Left colon (tissue), 2 donors: ENCODE measurements at places on chromosomes 3 and 15. TPM values are rescaled to one million over a fixed set of nuclear protein-coding genes. Genes with fewer than 3 reads are reported as not detected.
A peak's percentile ranks its signal among the peaks of the same experiment; 100 is the strongest.

DNA sequence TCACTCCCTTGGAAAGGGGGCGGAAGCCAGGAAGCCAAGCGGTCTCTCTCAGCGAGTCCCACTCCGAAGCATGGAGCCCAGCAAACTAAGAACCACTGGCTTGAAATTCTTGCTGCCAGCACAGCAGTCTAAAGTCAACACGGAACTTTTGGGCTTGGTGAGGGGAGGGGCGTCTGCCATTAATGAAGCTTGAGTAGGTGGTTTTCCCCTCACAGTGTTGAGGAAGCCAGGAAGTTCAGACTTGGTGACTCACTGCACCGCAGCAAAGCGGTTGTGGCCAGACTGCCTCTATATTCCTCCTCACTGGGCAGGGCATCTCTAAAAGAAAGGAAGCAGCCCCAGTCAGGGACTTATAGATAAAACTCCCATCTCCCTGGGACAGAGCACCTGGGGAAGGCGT, 665.4 kb upstream of the CBLB start:
- no peak for DNase-seq

GRCh38 chr15:59174835-59175831, 31.5 kb upstream of the LDHAL6B start:
- peak; percentile 52 for DNase-seq

- DNase-seq, result no peak
These were observed 18.8 kb upstream of the SKOR1 start for GRCh38 chr15:67806536-67806935.

GRCh38 chr3:114660808-114661207, 367.0 kb downstream of the TIGIT start:
- DNase-seq, result no peak

- DNase-seq, result no peak
These were observed 48.5 kb downstream of the KATNBL1 start for GRCh38 chr15:34161329-34161963.

- peak; percentile 69 for DNase-seq
These were observed 112.7 kb downstream of the RAB11A start for GRCh38 chr15:65981837-65982626.

DNA sequence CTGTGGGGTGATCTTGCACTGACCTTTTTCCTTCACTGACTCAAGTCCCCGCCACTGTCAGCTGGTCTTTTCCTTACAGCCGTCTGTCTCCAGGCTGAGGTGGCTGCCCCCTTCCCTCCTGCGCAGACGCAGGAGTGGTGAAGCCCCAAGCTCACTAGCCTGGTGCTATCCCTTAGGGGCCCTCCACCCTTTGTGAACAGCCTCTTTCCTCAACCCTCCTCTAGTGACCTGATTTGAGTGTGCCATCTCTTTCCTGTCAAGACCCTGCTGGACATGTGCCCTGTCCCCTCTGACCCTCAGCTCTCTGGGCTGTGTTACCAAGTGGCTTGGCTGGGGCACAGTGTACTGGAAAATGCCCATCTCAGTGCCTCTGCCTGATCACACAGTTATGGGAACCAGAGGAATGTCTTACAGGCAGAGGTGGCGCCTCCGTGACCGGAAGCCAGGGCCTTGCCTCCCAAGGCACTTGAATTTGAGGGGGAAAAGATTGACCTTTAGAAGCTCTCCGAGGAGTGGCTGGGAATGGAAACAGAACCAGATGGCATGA, 8.7 kb downstream of the KBTBD13 start:
- no peak for DNase-seq

Gene GAP43
- total RNA-seq, result 2.1 TPM

DNA sequence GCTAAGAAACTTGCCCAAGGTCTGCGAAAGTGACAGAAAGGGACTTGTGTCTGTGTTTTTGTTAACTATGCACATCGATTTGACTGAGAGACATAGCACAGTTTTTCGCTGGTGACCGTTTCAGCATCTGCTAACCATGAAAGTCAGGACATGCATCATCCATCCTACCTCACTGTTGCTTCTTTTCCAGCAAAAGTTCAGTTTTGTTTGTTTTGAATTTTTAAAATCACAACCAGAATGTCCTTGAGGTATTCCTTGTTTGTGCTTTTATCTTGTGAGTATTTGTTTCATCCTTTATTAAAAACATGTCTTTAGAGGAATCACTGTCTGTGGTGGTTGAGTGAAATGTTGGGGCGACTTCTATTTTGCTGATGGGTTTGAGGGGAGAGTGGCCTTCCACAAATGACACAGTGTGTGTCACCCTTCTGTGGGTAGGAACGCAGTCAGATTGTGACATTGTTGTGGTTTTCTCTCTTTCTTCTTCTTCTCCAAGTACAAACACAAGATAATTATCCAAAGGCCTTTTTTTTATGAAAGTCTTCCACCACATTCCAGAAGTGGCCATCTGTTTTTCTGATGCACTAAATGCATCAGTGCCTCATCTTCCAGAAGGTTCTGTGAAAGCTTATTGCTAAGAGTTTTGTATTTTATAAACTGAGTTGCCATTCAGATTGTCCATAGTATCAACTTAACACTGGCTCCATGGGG, 214.4 kb upstream of the NR2E3 start:
- DNase-seq, result no peak

- no peak for DNase-seq
These were observed 240.6 kb downstream of the OTOL1 start for GRCh38 chr3:161737171-161737570.

DNA sequence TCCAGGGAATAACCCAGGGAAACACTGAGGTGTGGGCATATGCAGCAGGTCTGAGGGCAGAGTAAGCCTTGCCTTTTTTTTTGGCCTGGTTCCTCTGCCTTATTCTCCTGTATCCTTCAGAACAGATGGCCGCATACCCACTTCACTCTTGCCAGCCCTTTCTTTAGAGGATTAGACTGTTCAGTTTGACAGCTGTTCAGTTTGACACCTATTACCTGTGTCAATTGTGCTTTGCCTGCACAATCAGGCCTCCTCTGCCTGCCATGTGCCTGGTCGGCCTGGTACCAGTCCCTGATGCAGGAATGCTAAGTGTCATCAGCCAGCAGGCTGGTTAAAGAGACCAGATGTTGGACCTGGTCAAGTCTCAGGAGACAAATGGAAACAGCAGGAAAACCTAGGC, 22.3 kb downstream of the TM6SF1 start:
- DNase-seq, result no peak

GRCh38 chr15:37524601-37525000, 409.8 kb upstream of the TMCO5A start:
- no peak for DNase-seq

DNA sequence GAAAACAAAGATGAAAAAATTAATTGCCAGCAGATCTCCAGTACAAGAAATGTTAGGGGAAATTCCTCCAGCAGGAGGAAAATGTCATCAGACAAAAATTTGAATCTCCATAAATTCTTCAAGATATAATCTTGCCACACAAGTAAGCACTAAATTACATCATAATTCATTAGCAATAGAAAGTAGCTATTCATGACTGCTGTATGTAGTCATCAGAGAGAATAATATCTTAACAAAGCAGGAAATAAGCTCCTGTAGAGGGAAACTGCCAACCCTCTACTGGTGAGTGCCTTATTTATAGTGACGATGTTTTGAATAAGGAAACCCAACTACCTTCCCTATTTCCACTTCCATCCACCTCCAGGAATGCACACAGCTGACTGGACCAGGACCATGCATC, 15.8 kb upstream of the SLC27A2 start:
- no peak for DNase-seq

Gene IP6K1
- total RNA-seq, result 36.9 TPM

DNA sequence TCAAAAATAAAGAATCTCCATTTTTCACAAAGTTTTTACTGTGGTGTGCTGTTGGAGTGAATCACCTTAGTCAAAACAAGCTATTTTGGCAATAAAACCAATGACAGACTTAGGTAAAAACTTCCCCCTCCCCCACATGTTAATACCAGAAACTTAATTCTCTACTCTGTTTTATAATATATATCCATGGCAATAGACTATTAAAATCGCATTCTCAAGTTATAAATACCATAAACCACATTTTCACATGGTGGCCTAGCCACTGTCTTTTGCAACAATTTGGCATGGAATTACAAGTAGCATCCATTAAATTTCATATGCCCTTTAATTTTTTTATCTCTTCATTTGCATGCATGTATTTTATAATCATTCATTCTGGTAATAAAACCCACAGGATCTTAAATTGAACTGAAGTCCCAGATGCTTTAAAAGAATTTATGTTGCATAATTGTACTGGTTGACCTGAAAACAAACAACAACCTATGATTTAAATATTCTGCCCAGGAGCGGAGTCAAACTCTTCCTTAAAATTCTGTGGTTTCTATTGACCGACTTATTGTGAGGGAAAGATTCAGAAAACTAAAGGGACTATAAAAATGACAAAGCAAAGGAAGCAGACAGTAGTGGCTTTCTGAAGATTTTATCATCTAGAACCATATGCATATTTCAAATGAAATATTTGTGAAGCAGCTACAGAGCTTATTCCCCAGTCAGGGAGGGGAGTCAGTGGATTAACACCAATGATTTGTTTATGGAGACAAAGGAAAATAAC, 229.0 kb upstream of the TBL1XR1 start:
- no peak for DNase-seq

DNA sequence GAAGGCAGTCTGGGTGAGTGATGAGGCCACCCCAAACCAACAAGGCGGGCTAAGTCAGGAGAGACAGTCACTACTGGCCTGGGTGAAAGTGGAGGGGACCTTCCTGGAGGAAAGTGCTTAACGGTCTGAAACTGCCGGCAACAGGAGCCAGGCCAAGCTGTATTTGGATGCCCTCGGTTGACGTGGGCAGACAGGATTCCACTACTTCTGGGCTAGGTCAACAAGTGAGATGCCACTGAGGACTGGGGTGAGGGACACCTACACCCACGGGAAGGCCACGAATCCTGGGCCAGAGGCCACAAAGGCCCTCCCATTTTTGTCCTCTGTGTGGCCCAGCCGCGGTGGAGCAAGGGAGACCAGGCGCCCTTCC, 12.3 kb downstream of the SPTBN5 start:
- DNase-seq, result no peak

- DNase-seq, result no peak
These were observed 42.6 kb downstream of the GOLIM4 start for GRCh38 chr3:168053115-168053514.

DNA sequence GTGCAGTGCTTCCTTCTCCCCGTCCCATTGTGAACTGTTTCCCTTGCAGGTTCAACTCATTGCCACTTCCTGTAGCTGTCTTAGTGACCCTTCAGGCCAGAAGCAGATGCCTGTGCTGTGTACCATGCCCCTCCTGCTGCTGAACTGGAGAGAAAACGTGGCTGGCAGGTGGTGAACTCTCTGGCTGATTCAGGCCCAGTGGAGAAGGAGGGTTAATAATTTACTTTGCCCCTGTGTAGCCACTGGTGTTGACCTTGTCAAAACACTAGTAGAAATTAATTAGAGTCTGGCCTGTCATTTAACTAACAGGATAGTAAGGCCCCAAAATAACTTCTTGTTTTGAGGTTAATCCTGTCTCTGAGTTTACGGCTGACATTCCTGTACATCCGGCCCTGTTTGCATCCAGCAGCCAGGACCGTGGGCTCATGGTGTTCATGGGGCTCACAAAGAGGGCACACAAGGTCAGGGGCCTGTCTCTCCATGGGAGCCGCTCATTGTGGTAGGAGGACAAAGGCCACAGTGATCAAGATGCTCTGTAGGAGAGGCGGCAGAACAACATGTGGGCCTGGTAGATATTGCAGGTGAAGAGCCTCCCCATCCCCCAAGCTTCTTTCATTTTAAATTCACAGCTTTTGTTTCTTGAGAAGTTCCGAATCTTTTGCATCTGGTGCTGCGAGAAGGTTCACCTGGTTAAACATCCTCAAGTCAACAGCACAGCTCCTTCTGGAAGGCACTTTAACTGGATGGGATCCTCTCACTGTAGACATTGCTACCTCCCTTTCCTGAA, 101.6 kb downstream of the CGNL1 start:
- DNase-seq, result no peak

Gene CLSTN2
- 0.98 TPM for total RNA-seq

GRCh38 chr15:47577461-47577860, 139.8 kb upstream of the SEMA6D start:
- DNase-seq, result no peak

DNA sequence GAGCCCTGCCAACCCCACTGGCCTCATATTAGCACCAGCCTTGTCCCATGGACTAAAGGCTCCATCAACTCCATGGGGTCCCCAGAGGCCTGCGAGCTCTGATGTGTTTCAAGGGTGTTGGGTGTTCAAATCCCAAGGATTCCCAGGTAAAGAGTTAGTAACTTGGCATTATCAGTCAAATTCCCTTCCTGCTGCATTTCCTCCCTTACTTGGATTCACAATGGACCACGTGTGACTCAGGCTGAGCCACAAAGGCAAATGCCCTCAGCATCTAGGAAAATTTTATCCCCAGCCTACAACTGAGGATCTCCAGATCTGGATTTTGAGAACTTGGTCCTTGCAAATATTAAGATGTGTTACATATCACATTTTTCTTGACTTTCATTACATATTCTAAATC, 58.8 kb downstream of the GADL1 start:
- no peak for DNase-seq

Gene PPP1R14D
- 153 TPM for total RNA-seq

GRCh38 chr15:95254263-95254662, 1022.9 kb downstream of the MCTP2 start:
- DNase-seq, result no peak

DNA sequence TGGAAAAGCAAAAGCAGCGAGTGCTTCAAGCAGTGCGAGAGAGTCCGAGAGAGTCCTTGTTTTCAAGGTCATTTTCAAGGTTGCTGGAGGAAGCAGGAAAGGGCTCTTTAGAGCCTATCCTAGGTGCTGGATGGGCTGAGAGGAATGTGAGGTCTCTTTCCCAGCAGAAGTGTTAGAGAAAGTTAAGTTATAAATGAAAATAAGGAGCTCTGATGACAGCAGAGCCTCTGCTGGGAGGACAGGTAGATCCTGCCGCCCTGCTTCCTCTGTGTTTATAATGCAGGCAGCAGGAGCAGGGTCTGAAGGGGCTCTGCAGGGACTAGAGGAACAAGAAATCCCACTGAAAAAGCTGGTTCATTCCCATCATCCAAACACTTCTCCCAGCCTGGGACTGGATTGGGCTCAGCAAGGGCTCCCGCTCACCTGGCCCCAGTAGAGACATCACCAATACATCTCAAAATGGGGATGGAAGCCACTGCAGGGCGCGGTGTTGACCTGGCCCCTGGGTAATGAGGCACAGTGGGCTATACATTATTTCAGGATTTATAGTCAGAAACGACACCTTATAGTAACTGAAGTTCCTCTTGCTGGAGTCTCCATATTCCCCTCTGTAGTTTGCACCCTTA, 41.5 kb upstream of the RAB6B start:
- DNase-seq, result no peak

Gene IL5RA
- 1.1 TPM for total RNA-seq

DNA sequence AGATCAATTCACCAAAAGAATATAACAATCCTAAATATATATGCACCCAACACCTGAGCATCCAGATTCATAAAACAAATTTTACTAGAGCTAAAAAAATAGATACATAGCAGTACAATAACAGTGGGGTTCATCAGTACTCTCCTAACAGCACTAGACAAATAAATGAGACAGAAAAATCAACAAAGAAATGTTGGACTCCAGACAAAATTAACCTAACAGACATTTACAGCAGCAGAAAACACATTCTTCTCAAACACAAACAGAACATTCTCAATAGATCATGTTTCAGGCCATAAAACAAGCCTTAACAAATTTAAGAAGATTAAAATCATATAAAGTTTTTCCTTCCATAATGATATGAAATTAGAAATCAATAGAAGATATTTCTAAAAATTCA, 124.8 kb upstream of the NECTIN3 start:
- no peak for DNase-seq

Gene CPN2
- total RNA-seq, result not detected

Gene RBP2
- 1.3 TPM for total RNA-seq
